ENCODE measurements at places on chromosomes 11 and 22.

DNA sequence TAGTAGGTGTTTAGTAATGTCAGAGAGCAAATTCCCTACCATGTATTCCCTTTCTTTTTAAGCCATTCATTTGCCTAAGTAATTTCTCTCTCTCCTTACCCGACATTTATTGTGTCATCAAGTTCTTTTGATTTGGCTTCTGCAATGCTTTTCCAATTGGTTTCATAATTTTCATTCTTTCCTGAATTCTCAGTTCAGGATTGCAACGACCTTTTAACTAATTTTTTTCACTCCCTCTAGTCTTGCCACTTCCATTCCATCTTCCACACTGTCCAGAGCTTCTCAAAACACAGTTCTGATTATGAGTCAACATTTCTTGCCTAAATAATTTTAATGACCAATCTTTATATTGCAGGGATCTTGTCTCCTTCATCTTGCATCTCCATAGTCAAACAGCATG, 41.2 kb upstream of the RAB30 start:
- no peak for DNase-seq

DNA sequence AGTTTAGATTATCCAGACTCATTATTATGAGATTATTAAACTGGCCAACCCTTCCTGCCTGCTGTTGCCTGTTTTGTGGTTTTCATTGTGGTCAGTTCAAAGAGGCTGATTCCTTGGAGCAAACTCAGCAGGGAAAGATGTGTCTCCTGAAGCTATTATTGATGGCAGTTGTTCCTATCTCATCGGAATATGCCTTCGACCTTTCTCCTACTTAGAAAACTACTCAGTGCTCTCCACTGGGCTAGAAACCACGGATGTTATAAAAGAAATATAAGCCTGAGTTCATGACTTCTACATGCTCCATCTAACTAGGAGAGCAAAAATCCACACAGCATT, 80.2 kb upstream of the NAV2 start:
- no peak for DNase-seq

DNA sequence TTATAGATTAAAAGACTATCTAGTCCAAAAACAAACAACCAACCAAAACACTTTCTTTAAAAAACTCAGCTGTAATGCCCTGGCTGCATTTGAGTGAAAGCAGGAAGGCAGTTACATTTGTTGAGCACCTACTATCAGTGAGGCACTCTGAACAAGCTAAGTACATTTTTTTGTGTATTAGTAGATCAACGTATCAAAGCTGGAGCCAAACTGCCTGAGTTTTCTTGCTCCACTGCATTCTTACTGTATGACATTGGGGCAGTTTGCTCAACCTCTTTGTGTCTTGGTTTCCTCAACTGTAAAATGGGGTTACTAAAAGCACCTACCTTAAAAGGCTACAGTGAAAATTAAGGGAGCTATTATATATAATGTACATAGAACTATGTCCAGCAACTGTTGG, 22.0 kb downstream of the COA4 start:
- DNase-seq = no peak

- DNase-seq = no peak
Observed at GRCh38 chr11:62680825-62681240, 2.0 kb upstream of the UBXN1 start.

DNA sequence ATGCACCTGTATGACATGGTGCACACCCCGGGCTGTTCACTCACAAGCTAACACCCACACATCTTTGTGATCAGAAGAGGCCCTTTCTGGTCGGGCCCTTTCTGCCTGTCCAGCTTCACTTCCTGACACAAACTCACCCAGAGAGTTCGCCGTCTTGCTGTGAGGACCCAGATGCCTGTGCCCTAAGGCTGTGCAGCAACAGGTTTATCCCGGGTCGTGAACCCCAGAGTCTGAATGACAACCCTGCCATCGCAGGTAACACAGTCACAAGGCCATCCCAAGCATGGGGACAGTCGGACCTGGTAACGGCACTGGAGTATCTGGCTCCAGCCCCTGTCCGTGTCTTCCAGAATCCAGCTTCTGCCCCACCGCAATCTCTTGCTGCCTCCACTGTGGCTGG, 235.1 kb downstream of the BUD13 start:
- DNase-seq = no peak

- no peak for DNase-seq
Observed at GRCh38 chr22:25368271-25368670, 148.8 kb downstream of the CRYBB2 start.

GRCh38 chr22:41904450-41905410, 10.1 kb downstream of the SHISA8 start:
- DNase-seq = no peak

GRCh38 chr11:29562183-29562582, 454.6 kb downstream of the KCNA4 start:
- no peak for DNase-seq

- no peak for DNase-seq
Observed at GRCh38 chr11:126840201-126840886, 160.2 kb downstream of the KIRREL3 start.

DNA sequence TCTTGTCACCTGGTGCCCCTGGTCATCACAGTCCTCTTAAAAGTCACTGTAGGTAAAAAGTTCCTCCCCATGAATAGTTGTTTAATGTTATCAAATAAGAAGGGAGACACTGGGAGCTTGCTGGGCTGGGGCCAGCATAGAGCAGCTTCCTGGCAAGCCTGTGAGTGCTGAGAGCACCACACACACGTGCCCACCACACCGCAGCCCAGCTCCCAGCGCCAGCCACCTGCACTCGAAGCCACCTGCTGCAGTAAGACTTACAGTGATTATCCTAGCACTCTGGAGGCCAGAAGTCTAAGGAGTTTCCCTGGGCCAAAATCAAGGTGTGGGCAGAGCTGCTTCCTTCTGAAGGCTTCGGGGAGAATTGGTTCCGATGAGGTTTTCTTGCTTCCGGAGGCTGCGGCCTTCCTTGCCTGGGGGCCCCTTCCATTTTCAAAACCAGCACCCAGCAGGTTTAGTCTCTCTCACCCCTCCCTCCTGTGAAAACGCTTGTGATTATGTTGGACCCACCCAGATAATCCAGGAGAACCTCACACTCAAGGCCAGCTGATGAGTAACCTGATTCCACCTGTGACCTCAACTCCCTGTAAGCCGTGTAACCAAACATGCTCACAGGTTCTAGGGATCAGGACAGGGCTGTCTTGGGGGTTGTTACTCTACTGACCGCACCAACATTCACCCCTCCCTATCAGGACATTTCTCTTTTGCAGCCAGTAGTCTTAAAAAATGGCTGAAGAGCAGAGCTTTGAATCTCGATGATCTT, 687.2 kb downstream of the TBC1D22A start:
- no peak for DNase-seq

GRCh38 chr22:36838119-36839030, 21.5 kb upstream of the PVALB start:
- no peak for DNase-seq
